NCI-H748 treated with DMSO at 0.1 percent for 48 hours (cell line): ENCODE measurements at places on chromosomes 4 and X.

DNA sequence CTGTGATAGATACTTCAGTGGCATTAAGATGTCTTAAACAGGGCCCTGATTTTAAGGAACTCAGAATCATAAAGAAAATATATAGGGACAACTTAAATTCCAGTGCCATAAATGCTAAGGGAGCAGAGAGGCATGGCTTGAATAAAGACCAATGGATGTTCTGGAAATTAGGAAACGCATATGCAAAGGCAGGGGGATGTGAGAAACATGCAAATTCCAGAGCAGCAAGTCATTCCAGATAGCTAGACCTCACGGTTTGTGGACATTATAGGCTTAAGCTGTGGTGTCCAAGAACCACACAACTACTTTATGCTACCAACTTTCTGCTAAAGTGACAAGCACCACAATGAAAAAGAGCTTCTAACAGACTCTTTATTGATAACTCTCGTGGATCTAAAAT lies 132.6 kb upstream of the ANK2 start:
- no peak for DNase-seq

GRCh38 chr4:78704981-78705683 lies 71.0 kb upstream of the BMP2K start:
- DNase-seq, result no peak

- no peak for DNase-seq
These were observed 41.1 kb downstream of the CBLL2 start for GRCh38 chrX:22313766-22314165.

GRCh38 chr4:169207436-169208089 lies 63.2 kb downstream of the SH3RF1 start:
- DNase-seq, result no peak

- no peak for DNase-seq
These were observed 2.7 kb downstream of the SMIM10L2A start for GRCh38 chrX:135424469-135424868.

DNA sequence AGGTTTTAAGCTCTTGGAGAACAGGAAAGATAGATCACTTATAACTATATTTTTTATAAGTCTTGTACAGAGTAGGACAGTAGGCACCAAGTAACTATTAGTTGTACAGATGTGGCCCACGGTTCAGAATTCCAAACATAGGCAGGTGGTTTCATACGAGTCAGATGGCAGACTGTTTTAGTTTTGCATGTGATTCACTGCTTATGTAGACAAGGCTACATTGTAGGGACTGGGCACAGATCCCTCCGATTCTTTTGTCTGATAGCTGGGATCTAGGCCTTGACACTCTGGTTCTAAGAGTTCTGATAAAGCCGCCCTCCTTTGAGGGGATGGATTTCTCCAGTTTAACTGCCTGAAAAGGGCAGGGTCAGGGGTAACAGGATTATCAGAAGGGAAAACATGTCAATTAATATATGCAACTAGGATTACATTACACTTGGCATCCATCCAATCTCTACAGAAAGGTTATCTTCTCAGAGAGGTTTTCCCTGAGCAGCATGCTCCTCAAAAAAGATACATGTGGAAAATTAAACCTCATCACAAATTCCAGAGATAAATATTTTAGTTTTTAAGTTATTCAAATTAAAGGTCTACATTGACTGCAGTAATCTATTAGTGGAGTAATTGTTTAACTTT lies 87.8 kb downstream of the SPRY1 start:
- peak; percentile 12 for DNase-seq

- no peak for DNase-seq
These were observed 2.2 kb downstream of the FAT4 start for GRCh38 chr4:125316791-125317524.

GRCh38 chrX:134186362-134187121 lies 50.4 kb upstream of the CCDC160 start:
- no peak for DNase-seq

GRCh38 chrX:69027181-69028005 lies 137.9 kb downstream of the PJA1 start:
- no peak for DNase-seq

DNA sequence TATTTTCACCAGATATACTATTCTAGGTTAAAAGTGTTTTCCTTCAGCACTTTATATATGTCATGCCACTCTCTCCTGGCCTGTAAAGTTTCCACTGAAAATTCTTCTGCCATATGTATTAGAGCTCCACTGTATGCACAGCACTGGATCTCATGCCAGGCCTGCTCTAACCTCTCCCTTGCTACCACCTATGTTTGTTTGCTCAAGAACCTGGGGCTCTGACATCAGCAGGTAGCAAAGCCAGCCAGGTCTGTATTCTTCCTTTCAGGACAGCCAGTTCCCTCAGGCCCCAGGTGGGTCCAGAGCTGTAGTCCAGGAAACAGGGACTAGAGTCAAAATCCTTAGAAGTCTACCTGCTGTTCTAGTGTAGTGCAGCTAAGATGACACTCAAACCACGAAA lies 19.1 kb upstream of the MUC7 start:
- no peak for DNase-seq

DNA sequence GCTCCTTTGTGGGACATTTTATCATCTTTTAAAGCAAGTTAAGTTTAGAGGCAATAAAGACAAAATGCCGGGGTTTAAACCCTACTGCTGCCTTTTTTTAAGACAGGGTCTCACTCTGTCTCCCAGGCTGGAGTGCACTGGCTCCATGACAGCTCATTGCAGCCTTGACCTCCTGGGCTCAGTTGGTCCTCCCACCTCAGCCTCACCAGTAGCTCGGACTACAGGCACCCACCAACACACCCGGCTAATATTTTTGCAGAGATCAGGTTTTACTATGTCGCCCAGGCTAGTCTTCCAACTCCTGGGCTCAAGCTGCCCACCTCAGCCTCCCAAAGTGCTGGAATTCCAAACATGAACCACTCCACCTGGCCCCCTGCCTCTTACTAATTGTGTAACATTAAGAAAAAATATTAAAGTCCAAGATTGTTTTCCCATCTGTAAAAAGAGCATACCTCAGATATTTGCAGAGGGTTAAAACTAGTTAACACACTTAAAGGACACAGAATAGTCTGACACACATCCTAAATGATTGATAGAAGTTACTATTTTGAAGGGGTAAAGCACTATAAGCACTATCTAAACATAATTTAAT lies 9.8 kb downstream of the HNRNPD start:
- DNase-seq, result no peak

- no peak for DNase-seq
These were observed 146.8 kb downstream of the PTTG2 start for GRCh38 chr4:38106886-38107514.

GRCh38 chr4:145130788-145131399 lies 32.8 kb downstream of the ABCE1 start:
- DNase-seq, result no peak

- no peak for DNase-seq
These were observed 121.4 kb downstream of the SHROOM3 start for GRCh38 chr4:76556452-76556851.

DNA sequence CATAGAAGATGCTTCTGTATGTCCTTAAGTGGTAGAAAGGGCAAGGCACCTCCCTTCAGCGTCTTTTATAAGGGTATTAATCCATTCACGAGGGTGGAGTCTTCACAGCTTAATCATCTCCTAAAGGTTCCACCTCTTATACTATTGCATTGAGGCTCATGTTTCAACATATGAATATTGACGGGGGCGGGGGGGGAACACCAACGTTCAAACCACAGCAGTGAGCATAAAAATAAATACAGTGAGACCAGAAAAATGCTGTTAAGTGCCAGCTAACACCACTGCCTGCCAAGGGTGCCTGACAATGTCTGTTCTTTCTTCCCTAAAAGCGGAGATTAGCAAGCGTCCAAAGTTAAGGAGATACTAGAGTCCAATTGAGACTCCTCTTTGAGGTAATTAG lies 323.3 kb downstream of the STK32B start:
- no peak for DNase-seq

DNA sequence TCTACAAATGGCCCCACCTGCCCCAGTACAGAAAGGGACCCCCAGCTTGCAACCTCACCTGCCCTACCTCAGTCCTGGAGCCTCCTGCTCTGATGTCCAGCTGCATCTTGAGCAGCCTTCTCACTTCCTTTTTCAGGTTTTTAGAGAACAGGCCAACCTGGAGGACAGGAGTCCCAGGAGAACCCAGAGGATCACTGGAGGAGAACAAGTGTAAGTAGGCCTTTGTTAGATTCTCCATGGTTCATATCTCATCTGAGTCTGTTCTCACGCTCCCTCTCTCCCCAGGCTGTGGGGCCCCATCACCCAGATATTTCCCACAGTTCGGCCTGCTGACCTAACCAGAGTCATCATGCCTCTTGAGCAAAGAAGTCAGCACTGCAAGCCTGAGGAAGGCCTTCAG lies 3.6 kb downstream of the MAGEA11 start:
- no peak for DNase-seq

GRCh38 chr4:184937030-184937710 lies 81.1 kb upstream of the HELT start:
- no peak for DNase-seq
